Frontal cortex (tissue), 4 donors: ENCODE measurements at places on chromosomes 3 and 15.
A peak's percentile ranks its signal among the peaks of the same experiment; 100 is the strongest.

DNA sequence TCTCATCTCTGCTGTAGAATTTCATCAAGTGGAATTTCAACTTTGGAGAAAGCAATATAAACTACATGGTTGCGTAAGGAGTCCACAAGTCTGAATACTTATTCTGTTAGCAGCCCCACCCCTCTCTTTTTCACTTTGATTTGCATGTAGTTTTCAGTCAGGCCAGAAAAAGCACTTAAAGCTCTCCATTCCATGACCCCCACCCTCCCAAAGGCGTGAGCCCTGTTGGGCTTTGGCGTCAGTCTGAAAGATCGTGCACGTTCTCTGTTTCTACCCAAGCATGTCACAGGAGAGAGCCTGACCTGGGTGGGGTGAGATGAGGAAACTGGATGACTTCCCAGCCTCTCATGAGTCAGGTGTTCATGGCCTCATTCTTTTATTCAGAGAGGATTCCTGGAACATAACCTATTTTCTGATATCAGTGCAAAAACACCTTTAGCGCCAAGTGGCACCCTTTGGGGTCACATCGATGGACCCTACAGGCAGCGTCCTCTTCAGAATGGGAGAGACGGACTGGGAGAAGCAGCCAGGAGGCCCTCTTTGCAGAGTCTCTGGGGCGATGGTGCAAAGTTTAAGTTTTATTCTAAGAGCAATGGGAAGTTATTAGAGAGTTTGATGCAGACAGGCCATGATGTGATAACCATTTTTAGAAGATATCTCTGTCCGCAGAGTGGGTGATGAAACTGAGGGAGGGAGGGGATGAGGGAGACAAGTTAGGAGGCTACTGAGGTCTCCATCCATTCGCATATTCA lies 55.8 kb downstream of the LSM3 start:
- DNase-seq, result no peak

DNA sequence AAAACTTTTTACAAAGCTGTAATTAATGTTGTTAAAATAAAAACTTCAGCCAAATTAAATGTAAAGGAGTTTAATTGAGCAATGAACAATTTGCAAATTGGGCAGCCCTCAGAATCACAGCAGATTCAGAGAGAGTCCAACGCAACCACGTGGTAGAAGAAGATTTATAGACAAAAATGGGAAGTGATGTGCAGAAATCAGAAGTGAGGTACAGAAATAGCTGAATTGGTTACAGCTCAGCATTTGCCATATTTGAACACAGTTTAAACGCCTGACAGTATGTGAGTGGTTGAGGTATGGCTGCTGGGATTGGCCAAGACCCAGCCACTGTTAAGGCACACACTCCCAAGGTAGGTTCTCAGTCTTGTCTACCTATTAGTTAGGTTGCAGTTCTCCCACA lies 14.4 kb upstream of the PLA2G4D start:
- no peak for DNase-seq

DNA sequence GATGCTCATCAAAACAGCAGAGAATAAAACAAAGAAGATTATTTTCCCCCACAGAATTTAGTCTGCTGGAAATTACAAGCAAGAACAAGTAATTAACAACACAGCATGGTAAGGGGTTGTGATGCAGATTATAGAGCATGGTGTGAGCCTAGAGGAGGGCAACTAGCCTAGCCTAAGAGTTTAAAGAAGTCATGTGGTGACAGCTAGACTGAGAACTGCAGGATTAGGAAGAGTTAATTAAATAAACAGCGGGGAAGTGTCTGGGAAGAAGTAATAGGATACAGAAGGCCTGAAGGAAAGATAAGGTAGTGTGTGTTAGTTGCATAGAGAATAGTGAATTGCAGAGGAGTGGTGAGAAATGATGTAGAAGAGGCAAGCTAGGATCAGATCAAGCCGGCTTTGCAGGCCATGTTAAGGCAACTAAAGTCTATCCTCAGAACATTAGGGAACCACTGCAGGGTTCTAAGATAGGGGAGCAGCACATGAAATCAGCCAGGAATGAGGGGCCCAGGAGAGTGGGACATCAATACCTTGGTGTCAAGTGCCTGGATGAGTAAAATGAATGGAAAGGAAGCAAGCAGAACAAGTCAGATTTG lies 11.9 kb upstream of the PKM start:
- no peak for DNase-seq

DNA sequence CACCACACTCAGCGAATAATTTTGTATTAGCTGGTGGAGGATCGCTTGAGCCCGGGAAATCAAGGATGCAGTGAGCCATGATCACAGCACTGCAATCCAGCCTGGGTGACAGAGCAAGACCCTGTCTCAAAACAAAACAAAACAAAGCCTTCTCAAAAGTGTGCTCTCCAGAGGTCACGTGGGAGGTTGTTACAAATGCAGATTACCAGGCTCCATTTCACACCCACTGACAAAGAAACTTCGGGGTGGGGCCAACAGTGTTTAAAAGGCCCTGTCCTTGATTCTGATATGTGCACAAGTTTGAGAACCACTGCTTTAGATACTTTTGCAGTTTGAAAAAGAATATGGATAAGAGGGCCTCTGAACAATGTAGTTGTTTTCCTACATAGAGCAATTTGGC lies 80.5 kb downstream of the UBE2E2 start:
- no peak for DNase-seq

DNA sequence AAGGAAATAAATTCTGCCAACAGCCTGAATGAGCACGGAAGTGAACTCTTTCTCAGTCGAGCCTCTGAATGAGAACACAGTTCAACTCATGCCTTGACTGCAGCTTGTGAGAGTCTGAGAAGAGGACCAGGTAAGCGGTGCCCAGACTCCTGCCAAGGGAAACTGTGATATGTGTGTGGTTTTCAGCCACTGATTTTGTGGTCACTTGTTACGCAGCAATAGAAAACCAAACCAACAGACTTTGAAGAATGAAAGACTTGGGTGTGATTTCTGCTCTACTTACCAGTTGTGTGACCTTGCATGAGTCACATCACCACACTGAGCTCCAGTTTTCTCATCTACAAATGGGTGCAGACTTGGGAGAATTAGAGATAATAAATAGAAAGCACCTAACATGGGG lies 30.6 kb upstream of the FAM107A start:
- no peak for DNase-seq

- no peak for DNase-seq
Measured at GRCh38 chr15:97652041-97652440, 308.5 kb upstream of the ARRDC4 start.

- DNase-seq, result peak; percentile 39
Measured at GRCh38 chr3:42071904-42072812, 19.0 kb upstream of the TRAK1 start.

GRCh38 chr15:41926185-41927056 lies 32.6 kb upstream of the SPTBN5 start:
- DNase-seq, result no peak

DNA sequence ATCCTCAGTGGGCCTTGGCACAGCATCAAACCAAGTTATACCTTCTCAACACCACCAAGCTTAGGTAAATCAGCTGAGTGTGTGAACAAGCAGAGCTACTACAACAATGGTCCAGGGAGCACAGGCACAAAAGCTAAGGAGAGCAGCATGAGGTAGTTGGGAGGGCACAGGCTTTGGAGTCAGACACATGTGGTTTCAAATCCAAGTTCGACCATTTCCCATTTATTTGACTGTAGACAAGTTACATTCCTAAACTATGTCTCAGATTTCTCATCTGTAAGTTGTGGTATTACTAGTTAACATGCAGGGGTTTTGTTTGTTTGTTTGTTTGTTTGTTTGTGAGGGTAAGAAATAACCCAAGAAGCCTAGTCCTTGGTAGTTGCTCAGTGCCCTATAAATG lies 46.9 kb downstream of the MLH1 start:
- DNase-seq, result no peak

GRCh38 chr15:101620671-101621070 lies 31.5 kb downstream of the TM2D3 start:
- DNase-seq, result no peak

DNA sequence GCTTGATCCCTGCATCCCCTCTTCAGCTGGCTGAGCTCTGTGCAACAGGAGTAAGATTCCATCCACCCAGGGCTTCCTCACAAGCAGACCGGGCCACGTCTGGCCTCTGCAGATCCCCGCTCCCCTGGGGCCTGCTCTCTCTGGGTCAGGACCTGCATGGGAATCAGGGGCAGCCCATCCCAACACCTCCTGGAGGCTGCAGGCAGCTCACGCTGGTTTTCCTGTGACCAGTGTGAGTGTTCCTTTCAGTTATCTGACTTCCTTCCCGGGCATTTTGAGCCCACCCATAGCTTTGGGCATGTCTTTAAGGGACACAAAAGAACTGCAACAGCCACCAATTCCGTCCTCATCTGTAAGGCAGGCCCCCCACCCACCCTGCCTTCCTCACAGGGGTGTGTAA lies 16.3 kb downstream of the NUP210 start:
- DNase-seq, result no peak

DNA sequence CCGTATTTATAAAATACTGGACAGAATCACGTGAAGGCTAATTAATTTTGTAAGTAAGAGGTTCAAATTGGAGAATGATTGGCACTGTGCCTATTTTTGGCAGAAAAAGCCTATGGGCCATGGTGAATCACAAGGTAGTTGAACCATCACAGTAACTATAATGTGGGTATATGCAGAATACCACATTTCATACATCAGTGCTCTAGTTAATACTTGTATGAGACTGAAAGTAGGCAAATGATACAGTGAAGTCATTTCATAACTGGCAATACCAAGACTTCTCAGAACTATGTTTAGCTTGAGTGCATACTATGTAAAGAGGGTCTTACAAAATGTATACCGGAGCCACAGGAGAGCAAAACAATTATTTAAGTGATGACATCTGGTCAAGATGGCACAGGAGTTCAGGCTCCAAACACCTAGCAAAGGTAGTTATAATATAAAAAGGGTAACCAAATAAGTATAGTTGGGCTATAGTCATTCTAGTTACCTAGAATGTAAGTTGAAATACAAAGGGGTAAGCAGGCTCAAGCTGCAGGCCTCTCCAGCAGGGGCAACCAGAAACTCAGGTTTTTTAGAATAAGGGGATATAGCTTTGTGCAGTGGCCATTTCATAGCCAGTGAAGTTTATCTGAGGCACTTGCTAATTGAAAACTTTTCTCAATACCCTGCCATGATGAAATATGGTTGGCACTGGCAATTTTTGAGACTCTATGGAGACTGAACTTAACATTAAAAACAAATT lies 19.1 kb downstream of the GPR160 start:
- no peak for DNase-seq

DNA sequence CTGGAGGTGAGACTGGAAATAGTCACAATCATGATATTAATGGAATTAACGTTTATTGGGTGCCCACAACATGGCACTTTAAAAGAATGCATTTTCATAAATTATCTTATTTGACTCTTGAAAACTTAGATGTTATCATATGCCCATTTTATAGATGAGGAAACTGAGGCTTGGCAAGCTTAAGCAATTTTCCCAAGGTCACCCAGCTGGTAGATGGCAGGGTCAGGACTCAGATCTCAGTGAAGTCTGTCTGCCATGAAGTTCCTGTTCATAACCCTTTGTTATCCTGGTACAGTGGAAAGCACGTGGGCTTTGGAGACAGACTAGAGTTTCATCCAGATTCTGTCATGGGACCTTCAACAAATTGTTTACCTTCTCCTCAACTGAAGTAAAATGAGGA lies 174.6 kb upstream of the NR2E3 start:
- no peak for DNase-seq

DNA sequence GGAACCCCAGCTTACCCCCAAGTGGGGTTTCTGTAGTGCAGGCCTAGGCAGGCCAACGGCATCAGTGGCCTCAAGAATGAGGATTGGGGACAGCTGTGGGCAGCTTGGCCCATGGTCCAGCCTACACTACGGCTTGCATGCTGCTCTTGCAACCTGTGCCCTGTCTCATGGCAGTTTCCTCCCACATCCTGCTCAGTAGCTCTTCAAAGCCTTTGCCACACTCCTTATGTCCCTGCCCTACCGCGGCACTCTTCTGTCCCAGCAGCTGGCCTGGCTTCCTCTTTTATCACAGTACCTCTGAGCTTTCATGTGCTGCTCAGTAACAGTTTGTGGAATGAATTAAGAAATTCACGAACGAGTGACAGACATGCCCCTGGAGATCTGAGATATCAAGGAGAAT lies 431.0 kb downstream of the EPHB1 start:
- DNase-seq, result no peak

DNA sequence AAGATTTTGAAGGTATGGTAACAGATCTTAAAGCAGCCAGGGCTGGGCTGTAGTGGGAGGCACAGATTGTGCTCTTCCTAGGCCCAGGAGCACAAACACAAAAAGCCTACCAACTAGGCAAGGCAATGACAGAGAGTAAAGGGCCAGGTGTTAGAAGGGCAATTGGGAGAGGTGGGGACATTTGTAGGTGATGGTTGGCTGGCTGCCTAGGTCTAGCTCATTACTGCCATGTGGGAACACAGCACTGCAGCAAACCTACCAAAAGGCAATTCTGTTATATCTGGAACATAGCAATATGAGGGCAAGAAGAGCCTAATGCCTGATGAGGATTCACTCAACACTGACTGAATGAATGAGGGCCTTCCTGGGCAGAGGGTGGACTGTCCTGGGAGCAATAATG lies 30.4 kb downstream of the ARHGEF3 start:
- DNase-seq, result no peak
